ENCODE measurements at places on chromosomes 4 and X.

GRCh38 chr4:101793397-101793796, 2.9 kb downstream of the BANK1 start:
- no peak for DNase-seq

DNA sequence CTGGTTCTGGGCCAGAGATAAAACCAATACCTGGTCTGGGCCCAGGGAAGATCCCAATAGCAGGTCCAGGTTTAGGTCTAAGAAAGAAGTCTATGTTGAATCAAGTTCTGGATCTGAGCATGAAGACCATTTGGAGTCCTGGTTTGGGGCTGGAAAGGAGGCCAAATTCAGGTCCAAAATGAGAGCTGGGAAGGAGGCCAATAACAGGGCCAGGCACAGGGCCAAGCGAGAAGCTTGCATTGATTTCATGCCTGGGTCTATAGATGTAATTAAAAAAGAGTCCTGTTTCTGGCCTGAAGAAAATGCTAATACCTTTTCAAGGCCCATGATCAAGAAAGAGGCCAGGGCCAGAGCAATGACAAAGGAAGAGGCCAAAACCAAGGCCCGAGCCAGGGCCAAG, 3.4 kb downstream of the GPRASP1 start:
- DNase-seq, result no peak

- DNase-seq, result no peak
Observed at GRCh38 chr4:109559625-109559982, 442 bp upstream of the MCUB start.

- DNase-seq, result no peak
Observed at GRCh38 chr4:165331823-165332222, 4.4 kb downstream of the MSMO1 start.

DNA sequence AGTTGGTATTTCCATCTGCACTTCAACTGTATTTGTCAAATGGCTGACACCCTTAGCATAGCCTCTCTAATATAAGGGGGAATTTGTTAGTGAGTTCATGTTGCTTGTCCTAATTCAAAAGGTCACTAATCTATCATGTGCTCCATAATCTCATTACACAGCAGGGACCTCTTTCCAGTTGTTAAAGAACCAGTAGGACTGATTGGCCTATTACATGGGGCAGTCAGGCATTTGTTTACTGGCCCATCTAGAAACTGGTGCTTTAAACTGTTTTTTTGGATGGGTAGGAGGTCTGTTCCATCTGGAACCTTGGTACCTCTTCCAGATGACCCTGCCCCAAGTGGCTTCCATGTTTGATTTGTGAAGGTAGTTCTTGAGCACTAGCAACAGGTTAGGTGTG, 11.4 kb downstream of the ANK2 start:
- DNase-seq, result no peak

- no peak for DNase-seq
Observed at GRCh38 chrX:8632924-8633323, 99.0 kb downstream of the ANOS1 start.

GRCh38 chr4:158211222-158211621, 936 bp downstream of the TMEM144 start:
- DNase-seq, result peak; percentile 60

- DNase-seq, result no peak
Observed at GRCh38 chr4:74967324-74967723, 34.4 kb downstream of the PARM1 start.

GRCh38 chr4:114563536-114564315, 34.9 kb upstream of the UGT8 start:
- peak; percentile 84 for DNase-seq

DNA sequence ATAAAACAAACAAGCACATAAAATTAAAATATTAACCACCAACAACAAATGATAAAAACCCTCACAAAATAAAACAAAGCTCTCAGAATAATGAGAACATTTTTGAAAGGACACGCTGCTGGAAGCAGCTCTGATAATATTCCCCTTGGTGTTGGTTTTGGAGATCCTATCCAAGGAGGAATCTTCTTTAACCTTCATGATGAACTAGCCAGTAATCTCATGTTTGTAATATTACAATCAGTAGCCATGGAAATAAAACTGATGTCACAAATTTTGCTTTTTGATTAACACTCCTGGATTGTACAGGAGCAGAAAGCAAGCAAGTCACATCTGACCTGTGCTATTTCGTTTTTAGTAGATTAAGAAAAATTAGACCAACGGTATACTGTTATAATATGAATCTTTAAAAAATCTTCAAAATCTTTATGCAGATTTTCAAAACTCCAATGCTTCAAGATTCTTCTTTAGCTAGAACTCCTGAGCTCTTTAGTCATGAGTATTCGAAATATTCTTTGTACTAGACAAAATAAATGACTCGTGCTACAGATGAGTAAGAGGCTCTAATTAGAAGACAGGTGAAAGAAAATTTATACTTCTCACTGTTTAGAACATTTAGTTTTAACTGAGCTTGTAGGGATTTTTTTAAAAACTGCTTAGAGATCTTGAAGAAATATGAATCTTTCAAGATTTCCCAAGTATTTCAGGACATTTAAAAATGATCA, 154.1 kb downstream of the RASL11B start:
- no peak for DNase-seq

- DNase-seq, result no peak
Observed at GRCh38 chrX:20388594-20388993, 121.9 kb upstream of the RPS6KA3 start.

DNA sequence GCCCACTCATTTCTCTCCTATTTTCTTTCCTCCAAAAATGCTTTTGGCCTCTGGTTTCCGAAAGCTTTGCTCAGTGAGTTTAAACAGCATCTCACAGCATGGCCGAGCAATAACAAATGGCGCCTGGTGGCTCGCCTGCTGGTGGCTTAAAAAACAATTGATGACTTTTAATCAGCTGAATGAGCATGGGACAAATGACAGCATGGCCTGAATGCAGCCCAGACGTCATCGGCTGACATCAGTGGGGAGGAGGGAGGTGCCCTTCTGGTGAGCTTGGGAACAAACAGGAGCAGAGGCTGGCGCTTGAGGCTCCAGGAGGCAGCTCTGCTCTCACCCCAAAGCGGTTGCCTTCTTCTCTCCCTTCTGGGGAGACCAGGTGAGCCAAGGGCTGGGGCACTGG, 286.4 kb downstream of the BCOR start:
- DNase-seq, result no peak

- DNase-seq, result peak; percentile 16
Observed at GRCh38 chr4:148444296-148445070, 2.3 kb upstream of the NR3C2 start.

GRCh38 chr4:145497199-145498149, 15.8 kb downstream of the SMAD1 start:
- DNase-seq, result no peak

GRCh38 chr4:122777846-122778673, 45.6 kb downstream of the BBS12 start:
- no peak for DNase-seq

DNA sequence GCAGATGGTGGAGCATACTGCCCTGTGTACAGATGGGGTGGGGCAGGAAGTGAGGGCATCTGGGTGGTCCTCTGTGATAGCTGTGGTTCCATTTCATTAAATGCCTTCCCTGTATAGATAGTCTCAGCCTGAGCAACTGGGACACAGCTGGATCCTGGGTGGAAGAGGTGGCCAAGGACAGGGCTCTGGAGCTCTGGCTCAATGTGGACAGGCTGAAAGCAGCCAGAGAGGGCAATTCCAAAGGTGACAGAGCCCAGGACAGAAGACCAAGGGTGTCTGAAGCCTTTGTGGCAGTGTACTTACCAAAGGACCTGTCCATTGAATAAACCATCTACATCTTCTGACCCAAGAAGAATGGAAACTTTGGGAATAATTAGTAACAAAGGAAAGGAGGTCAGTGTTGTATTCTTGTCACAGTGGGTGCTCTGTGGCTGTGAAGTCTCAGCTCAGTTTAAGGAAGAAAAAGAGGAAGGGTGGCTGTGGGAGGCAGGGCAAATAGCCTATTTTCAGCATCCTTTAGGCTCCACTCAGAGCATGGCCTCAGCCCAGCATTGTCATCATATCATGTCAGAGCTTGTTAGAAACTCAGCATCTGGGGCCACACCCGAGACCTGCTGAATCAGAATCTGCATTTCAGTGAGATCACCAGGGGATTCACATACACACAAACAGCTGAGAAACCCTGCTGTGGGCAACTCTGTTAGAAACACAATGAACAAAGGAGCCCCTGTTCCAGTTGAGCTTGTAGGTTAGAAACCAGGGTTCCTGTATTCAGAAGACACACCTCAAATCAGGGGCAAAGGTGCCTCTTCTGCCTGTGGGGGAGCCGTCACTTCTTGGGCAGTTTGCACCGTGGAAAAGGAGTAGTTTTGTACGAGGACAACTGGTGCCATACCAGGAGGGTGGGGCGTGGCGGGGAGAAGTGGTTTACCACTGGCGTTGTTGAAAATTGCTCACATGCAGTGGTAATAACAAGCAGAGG, 168.6 kb downstream of the PTTG2 start:
- no peak for DNase-seq

GRCh38 chr4:145639186-145639698, 20.1 kb downstream of the MMAA start:
- DNase-seq, result no peak

- DNase-seq, result no peak
Observed at GRCh38 chr4:30429813-30430761, 290.1 kb upstream of the PCDH7 start.

DNA sequence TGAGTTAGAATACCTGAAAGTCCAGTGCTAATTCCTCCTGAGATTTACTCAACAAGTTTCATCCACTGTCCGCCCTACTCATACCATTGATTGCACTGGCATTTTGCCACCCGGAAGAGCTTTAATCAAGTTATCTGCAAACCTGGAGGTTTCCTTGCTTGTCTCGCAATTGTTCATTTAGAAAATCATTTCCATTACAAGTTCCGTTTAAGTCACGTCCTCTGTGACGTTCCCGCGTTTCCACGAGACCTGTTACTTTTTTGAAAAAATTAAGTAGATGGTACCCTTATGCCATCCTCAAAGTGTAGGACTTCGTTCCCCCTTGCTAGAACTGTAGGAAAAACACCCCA, 761 bp upstream of the FRYL start:
- no peak for DNase-seq

DNA sequence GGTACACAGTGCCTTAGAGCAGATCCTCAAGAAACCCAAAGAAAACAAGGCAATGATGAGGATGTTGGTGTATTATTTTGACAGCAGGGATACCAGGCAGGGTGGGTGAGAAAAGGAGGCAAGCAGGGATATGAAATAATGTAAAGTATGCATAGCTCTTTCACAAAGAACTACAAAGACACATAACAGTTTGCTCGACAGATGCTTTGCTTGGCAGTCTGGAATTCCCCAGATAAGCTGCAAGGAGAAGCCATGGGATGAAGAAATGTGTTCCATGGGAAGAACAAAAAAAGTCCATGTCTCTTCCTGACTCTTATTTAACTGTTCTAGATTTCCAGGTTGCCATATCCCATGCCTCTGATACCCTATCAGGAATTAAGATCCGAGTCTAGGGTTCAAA, 75.4 kb downstream of the FAM13A start:
- no peak for DNase-seq

DNA sequence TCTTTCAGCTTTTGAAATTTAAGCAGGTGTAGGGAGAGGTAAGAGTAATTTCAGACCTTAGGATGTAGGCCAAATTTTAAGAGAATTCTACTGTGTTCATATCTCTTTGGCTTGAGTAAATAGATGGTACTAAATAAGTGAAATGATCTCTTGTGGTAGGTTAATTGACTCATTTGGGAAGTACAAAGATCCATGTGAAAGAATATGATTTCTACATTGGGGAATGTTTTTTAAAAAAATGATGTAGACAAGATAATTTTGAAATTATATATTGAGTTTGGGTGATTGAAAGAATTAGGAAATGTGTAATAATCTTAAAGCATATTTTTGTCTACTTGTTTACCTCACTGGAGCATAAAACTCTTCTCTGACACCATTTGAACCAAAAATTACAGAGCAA, 35.6 kb downstream of the RAPGEF2 start:
- no peak for DNase-seq

GRCh38 chrX:31233941-31234496, 162.2 kb upstream of the FTHL17 start:
- DNase-seq, result no peak

DNA sequence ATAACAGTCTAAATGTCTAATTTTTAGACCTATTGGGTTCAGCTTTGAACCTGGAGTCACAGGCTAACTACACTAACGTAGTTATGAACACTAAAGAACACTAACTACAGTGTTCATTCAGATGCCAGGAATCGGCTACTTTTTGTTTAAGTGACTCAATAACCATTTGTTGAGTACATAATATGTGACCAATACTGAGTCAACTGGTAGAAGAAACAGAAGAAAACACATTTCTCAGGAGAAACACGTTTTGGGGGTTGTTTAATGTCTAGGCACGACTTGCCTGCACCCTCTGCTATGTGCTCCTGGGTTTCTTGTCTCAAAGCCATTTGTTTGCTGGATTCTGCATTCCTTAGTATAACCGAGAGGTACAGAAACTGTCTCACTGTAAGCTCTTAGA, 18.6 kb upstream of the CLNK start:
- DNase-seq, result no peak

- DNase-seq, result no peak
Observed at GRCh38 chr4:113837397-113837796, 75.9 kb upstream of the CAMK2D start.

DNA sequence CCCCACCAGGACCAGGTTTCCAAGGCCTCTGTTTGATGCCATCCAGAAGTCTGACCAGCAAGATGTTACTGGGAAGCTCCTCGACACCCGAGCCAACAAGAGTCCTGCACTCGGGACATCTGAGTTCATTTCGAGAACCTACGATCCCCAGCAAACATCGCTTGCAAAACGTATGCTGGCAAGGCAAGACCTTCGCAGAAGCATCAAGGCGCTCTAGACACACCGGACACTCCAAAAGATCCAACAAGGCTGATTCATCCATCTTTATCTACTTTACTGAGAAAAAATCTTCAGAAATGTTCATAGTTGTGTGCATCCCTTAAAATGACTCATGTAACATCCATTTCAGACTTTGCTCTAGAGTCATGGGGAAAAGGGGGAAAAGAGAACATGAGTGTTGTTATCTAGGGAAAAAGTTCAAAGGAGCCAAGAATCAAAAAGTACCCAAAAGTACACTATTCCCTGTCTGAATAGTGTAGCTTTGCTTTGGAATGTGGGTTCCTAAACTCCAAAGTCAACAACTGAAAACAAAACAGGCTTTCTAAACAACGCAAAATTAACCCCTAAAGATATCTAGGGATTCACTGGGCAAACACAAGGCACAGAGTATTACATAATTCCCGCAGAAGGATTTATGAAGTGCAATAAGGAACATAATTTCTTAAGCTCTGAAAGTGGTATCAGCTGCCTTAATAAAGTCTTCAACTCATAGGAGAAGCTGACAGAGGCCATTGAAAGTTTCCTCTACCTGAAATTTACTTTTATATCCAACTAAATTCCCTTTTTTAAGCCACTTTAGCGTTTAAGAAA, 1.6 kb downstream of the SH3RF1 start:
- DNase-seq, result peak; percentile 49

GRCh38 chr4:38145741-38146140, 185.5 kb downstream of the PTTG2 start:
- no peak for DNase-seq

- no peak for DNase-seq
Observed at GRCh38 chrX:136636121-136636520, 11.8 kb upstream of the CD40LG start.

Measured in Caco-2 (cell line).